ENCODE measurements at places on chromosomes 12 and 14. TPM values are rescaled to one million over a fixed set of nuclear protein-coding genes. Genes with fewer than 3 reads are reported as not detected.

DNA sequence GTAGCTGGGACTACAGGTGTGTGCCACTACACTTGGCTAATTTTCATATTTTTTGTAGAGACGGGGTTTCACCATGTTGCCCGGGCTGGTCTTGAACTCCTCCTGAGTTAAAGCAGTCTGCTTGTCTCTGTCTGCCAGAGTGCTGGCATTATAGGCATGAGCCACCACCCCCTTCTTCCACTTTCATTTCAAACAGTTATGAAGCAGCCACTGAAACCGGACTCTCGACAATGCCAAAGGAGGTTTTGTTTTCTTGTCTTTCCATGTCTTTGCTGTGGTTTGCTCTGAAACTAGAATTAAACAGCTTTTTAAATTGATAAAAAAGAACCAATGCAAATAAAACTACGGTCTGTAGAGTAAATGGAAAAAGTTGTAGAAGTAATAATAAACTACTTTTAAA lies 30.4 kb downstream of the RAP1B start:
- DNase-seq: no peak

The FMNL3 gene
- total RNA-seq: 2.9 TPM

DNA sequence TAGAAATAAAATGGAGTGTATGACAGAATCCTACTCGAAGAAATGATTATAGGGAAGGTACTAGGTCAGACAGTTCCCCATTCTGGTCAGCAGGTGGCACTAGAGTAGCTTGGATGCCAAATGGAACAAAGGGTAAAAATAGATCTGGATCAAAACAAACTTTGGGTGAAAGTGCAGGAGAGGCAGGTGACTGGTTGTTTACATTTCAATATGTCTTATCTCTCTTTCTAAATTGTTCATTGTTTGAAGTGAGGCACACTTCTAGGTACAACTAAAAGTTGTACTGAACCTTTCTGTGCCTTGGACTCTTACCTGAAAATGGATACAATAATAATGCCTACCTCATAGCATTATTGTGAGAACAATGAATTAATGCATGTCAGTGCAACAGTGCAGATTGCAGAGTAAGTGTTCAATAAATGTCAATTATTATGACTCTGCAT lies 62.0 kb upstream of the OSBPL8 start:
- peak; percentile 73 for DNase-seq

The PZP gene
- 66.9 TPM for total RNA-seq

DNA sequence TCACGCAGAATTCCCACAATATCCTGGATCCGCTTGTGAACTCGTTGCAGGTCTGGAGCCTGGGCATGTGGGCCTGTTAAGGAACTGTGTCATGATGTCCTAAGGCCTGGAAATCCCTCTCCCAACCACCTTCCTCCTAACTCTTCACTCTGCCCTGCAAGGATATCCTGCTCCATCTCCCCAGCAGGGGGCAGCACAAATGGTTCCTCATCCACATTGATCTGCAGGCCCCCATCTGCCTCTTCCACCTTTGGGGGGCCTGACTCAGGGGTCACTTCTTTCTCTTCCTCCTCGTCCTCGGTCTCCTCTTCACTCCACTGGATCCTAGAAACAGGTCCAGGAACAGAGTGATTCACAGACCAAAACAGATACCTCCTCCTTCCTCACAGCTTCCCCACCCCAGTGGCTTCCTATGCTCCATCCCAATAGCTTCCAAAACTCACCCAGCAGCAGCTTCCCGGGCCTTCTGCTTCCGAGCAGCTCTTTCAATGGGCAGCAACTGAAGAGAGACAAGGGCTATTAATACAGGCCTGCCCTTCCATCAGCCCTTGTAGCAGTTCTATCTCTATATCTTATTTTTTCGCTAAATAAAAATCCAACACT lies 4.5 kb downstream of the NOP2 start:
- no peak for DNase-seq

DNA sequence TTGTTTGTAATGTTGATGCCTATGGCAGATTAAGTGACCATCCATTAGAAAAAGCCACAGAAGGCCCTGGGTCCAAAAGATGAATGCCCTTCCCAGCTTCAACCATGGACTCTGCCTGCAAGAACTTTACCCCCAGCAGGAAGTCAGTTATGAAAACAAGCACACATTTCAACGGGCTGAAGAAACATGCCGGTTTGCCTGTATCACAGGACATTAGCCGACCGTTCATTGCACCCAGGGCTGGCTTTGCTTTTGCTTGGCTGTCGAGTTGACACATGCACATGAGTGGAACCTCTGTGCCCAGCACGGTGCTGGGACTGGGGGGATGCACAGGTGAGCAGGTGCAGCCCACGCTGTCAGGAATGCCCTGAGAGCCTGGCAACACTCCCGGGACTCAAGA lies 1087.0 kb downstream of the BCL11B start:
- DNase-seq: no peak

The AHNAK2 gene
- total RNA-seq: 2.1 TPM

- DNase-seq: no peak
Observed at GRCh38 chr14:73723406-73723796, 9.2 kb upstream of the PNMA1 start.

The SETD1B gene
- 5.4 TPM for total RNA-seq

- no peak for DNase-seq
Observed at GRCh38 chr12:94121886-94122285, 26.5 kb upstream of the PLXNC1 start.

The TSFM gene
- total RNA-seq: 25.6 TPM

DNA sequence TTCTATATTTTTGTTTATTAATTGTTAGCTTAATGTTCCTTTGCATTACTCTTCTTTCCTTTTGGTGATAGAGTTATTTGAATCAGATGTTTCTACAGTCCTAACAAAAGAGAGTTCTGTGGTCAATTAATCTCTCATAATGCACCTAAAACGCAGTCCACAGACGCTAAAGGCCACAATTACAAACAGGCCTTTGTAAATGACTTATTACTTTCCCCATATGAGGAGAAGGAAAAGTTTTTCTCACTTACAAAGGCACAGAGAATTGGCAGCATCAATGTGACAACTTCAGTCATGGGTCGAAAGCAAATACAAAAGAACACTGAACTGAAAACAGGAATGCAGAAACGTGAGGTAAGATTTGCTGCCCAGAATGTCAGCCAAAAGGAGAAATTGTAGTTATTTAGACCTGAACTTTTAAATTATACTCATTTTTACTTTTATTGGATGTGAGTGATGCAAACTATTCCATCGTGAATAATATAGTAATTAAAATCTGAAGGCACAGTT lies 142.0 kb upstream of the SYT10 start:
- no peak for DNase-seq

The GAS2L3 gene
- 5.8 TPM for total RNA-seq

- no peak for DNase-seq
Observed at GRCh38 chr12:18239526-18239925, 21.8 kb upstream of the PIK3C2G start.

DNA sequence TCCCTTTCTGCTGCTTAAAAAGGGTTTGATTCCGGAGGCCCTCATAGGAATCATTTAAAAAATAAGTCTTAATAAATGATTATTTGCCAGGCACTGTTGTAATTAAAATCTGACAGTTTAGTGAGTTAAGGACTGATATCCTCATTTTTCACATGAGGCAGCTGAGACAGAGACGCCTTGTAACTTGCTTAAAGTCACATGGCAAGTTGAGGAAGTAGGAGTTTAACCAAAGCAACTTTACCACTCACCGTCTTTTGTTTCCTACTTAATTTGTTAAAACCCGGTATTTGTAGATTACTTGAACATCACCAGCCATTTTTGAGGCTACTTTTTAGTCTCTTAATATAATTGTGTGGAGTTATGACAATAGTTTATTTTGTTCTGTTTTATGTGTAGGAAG lies 2.4 kb downstream of the TIGAR start:
- no peak for DNase-seq

DNA sequence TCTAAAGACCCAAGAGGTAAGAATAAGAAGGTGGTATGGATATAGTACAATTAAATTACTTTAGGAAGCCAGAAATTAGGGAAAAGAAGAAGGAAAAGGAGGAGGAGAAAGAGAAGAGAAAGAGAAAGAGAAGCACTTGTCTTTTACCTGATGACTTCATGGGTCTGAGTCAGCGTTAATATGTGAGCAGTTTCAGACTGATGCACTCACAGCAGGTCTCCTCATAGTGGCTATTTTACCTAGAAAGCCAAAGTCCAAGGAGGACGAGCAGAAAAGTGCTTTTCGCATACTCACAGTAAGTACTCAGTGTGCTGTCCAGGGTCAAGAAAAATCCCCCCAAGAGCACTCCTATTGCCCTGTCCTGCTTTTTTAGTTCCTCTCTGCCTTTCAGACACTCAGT lies 222.1 kb downstream of the C12orf42 start:
- no peak for DNase-seq

The SYNDIG1L gene
- total RNA-seq: not detected

The TAS2R8 gene
- total RNA-seq: not detected

The VIPAS39 gene
- 7.8 TPM for total RNA-seq

- no peak for DNase-seq
Observed at GRCh38 chr12:41919526-41920261, 225.0 kb downstream of the GXYLT1 start.

Measured in right lobe of liver (tissue), 6 donors.